Chondrocyte (in vitro differentiated cells): ENCODE measurements at places on chromosomes 3 and 15.

DNA sequence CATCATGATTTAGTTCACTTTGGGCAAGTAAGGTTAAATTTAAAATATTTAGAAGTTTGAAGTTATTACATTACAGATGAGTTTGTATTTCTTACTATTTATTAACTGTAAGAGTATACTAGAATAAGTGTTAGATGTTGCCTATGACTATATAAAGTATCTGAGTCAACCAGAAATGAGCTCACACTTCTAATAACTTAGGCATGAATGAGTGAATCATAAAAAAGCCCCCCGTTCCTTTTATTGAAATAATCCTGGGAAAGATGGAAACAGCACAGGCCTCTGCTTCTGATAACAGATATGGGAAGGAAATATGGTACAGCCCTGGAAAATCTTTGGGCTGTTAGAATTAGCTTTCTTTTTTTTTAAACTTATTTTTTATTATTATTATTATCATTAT, 66.6 kb upstream of the TGFBR2 start:
- DNase-seq: no peak

DNA sequence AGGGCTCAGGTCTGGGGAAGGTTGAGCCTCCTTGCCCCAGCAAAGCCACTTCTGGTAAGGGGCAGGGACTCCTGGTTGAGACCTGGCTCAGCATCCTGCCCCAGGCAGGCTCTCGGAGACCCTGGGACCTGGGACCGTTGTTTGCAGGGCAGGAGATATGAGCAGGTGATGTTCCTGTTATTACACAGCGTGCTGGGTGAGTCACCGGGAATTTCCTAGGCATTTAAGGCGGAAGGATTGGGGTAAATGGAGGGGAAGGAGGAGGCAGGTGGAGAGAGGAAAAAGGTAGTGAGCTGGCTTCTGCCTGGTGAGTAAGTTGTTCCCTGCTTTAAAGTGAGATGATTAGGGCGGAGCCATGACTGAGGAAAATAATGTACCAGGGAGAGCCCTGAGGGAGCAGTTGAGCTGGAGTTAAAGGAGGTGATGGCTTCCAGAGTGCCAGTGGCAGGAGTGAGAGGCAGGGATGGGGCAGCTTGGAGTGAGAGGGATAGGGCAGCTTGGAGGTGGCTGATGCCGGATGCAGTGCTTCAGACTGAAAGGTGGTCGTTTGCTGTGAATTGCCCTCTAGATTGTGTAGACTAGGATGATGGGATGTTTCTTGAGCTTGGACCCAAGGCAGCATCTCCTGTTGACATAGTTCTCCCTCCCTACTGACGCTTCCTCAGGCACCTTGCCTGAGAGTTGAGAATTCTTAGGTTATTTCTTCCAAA, 79.4 kb downstream of the AAGAB start:
- no peak for DNase-seq

DNA sequence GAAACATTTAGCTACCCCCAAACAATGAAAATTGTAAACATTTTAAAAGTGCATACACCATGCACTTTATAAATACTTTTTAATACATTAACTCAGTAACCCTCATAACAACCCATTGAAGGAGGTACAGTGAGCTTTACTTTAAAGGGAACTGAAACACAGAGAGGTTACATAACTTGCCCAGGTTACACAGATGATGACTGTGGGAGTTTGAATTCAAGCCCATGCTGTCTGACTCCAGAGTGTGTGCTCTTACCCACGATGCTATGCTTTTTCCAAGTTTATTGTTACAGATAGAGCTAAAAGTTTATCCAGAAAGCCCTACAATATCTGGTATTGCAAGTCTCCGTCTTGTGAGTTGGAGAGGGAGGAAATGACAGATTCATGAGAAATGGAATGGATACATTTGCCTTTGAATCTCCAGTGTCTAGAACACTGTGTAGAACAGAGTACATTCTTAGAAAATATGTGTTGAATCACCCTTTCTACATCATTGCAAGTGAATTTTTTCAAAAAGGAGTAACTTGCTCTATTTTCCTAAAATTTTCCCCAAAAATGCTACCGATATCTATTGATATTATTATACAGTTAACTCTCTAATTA, 428.3 kb downstream of the NAALADL2 start:
- no peak for DNase-seq

GRCh38 chr15:92492551-92493115, 99.0 kb downstream of the ST8SIA2 start:
- DNase-seq: no peak

DNA sequence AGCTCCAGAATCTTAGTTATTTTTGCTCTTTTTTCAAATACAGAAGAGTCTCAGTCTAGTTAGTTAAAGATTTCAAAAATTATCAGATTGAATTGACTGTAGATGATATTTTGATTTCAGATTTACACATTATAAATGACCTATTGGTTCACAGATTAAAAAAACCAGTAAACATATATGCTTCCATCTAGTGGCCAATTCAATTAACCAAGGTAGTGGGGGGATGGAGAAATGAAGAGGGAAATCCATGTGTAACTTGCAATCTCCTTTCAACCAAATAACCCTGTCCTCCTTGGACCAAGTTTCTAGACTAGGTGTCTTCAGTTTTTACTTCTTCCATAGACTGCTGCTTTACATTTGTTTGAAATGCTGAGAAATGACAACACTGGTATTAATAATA, 789.8 kb downstream of the ROBO1 start:
- DNase-seq: no peak

DNA sequence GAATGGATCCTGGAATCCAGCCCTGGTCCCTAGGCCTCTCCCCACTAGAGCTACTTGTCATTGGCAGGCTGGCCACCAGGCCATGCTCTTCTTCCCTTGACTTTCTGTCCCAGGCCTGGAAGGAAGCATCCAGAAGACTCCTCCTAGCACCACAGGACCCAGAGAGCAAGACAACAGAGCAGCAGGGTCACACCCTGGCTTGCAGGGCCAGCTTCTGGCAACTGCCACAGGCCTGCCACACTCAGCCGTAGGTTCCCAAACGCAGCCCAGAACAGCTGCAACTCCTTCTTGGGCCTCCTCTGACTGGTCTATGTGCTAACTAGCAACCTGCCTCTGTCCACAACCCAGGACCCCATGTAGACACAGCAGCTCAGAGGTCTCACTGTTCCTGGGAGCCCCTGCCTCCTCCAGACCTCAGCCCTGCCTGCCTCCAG, 36.8 kb upstream of the RPL32 start:
- no peak for DNase-seq

- DNase-seq: no peak
Observed at GRCh38 chr15:73105064-73105463, 52.8 kb downstream of the NEO1 start.

DNA sequence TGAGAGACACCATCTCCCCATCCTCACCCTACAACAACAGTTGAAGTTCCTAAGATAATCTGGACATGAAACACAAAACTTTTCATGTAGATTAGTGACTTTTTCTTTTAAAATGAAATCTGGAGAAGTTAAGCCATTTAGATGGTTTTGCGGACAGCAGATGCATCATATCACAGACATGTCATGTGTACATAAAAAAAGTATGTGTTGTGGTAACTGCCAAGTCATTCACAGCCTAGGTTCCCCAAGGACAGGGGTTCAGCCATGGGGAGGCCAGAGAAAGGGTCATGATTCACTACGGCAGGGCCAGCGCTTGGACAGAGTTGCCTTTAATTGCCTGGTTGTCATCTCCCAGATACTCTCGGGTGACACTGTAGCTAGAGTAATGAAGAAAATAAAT, 163.2 kb downstream of the PDZRN3 start:
- no peak for DNase-seq

GRCh38 chr3:120487191-120487650, 36.4 kb upstream of the FSTL1 start:
- no peak for DNase-seq

- no peak for DNase-seq
Observed at GRCh38 chr3:119880966-119881365, 99.1 kb downstream of the NR1I2 start.

- no peak for DNase-seq
Observed at GRCh38 chr3:194993896-194994295, 277.1 kb downstream of the XXYLT1 start.

DNA sequence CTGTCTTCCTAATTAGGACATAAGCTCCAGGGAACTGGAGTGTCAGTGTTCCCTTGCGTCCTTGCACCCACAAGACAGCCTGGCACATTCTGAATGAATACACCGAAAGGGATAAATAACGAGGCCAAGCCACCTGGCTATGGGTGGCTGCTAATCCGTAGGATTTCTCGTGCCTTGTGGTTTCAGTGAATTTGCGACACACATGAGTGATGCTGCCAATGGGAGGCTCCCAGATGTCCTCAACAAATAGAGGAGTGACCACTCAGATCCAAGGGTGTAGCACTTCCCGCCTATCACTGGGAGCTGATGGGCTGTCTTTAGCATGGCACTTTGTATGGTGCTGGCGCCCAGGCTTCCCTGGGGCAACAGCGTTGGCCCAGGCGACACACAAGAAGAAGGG, 43.4 kb downstream of the APBA2 start:
- DNase-seq: peak; percentile 21

DNA sequence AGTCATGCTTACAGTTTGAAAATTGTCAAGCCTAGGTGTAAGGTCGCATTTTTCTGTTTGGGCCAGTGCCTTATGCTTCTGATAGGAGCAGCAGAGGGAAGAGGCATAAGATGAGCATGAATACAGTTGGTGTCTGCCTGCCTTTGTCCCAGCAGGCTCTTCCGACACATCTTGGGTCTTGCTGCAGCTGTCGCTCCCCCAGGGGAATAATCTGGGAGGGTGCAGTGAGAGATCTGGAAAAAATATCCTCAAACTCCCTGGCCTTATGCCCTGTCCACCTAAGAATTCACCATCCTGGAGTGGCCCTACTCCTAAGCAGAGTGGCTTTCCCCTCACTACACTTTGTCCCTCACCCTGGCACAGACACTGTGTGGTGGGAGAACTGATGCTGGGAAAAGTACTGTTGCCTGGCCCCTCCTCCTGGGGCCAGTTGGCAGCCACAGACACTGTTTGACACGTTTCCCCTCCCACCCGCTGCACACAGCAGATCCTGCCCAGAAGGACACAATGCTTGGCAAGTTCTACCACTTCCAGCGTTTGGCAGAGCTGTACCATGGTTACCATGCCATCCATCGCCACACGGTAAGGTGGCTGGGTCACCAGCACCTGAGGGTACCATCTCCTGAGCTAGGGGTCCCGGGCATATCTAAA, 21.1 kb upstream of the RHO start:
- no peak for DNase-seq

- DNase-seq: no peak
Observed at GRCh38 chr3:178480274-178480673, 56.0 kb upstream of the KCNMB2 start.
